ENCODE measurements at places on chromosomes 6 and 20. TPM values are rescaled to one million over a fixed set of nuclear protein-coding genes. Genes with fewer than 3 reads are reported as not detected.
A peak's percentile ranks its signal among the peaks of the same experiment; 100 is the strongest.

Gene HLA-DQB2
- total RNA-seq: not detected

Gene PI3
- not detected for total RNA-seq

Gene SLC2A10
- 12.7 TPM for total RNA-seq

Gene SAPCD1
- 25.1 TPM for total RNA-seq

- no peak for DNase-seq
Measured at GRCh38 chr6:157405986-157406385, 25.0 kb downstream of the ZDHHC14 start.

DNA sequence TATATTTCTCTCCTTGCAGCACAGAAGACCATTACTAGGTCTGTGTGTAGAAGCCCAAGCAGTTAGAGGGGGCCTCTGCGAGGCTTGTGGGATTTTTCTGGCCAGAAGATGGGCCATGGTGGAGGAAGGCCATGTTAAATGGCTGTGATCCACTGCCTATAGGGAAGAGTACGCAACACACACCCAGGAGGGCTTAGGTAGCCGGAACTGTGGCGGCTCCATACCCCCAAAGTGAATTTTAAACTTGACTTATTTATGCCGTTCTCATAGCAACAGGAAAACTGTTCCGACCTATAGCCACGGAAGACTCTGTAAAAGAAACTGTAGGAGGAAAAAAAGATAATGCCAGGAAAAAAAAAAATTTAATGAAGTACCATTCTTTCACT, 69.5 kb downstream of the SLX4IP start:
- DNase-seq: no peak

DNA sequence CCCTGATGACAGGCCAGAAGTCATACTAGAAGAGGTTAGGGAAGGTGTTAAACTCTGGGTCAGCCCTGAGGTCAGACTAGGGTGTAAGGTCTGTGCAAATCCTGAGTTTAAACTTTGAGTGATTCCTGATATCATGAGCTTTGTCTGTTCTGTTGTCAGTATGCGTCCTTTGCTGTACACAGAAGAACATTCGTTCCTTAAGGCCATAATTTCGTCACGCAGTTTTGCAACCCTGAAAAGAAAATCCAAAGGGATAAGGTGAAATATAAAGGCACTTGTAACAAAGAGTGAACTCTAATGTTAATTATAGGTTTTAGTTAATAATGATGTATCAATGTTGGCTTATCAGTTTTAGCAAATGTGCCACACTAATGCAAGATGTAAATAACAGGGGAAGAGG, 2.3 kb downstream of the DST start:
- no peak for DNase-seq

GRCh38 chr6:18135171-18135570, 12.7 kb upstream of the NHLRC1 start:
- DNase-seq: no peak

GRCh38 chr20:2559651-2560050, 23.3 kb downstream of the TMC2 start:
- no peak for DNase-seq

DNA sequence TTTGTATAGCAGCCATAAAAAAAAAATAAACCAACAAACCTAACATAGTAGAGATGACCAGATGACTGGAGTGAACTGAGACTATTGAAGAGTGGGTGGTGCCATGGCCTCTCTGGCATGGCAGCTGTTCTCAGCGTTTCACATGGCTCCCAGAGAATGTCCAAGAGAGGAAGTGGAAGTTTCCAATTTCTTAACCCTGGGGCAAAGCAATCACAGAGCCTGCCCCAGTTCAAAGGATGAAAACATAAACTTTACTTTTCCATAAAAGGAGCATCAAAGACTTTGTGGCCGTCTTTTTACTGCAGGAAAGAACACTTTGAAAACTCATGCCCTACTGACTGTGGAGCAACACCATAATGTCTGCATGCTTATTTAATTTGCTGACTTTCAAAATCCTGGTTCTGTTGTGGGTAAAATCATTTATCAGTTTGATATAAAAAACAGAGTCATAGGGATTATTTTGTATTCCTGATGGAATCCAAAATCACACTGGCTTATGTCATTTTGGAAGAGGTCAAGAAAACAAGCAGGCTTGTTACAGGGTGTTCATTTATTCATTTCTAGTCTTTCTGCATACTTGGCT, 165.4 kb downstream of the SLC35B3 start:
- no peak for DNase-seq

- DNase-seq: no peak
Measured at GRCh38 chr20:59665656-59666555, 61.6 kb downstream of the PHACTR3 start.

DNA sequence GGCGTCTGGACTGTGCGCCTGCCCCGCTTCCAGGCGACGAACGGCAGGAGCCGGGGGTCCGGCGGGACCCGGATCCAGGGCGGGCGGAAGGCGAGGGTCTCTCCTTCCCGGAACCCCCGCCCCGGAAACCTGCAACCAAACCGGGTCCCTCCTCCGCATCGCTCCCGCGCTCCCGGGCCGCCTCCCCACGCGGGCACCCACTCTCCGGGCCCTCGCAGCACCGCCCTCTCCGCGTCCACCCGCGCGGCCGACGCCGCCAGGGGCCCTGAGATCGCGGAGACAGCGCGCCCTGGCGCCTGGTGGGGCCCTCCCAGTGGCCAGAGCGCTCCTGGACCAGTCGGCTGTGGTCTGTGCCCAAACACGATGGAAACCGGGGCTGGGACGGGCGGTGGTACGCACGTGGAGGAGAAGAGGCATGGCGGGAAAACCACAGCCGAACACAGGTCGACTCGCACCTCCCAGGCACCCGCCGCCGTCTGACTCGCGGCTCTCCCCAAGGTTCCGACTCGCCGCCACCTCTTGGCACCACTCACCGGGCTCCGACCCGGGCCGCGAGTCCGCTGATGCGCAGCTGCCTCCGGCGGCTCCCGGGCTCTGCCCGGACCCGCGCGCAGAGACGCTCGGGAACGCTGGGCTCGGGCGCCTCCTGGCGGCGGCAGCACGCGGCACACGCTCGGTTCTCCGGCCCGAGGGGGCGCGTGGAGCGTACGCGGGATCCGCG, 7.9 kb downstream of the NKX2-2 start:
- DNase-seq: peak; percentile 77

GRCh38 chr20:25251019-25251418, 3.1 kb downstream of the PYGB start:
- no peak for DNase-seq

DNA sequence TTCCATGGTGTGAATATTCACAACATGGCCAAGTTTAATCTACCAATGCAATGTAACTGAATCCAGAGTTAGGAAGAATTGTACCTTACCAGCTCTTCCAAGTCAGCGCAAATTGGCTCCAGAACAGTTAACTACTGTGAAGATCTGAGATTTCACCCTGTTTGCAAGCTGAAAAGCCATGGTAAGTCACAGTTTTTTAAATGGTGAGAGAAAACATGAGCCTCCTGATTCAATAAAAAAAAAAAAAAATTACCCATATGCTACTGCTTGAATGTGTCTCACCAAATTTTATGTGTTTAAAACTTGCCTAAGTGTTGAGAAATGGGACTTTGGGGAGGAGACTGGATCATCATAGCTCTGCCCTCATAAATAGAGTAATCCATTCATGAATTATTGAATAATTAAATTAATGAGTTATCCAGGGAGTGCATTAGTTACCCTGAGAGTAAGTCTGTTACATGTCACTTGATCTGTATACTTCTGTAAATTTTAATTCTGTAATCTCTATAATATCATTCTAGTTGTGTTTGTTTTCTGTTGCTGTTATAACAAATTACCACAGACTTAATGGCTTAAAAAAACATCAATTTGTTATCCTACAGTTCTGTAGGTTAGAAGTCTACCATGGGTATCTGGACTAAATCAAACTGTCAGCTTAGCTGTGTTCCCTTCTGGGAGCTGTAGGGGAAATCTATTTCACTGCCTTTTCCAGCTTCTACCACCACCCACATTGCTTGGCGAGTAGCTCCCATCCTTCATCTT, 1355.9 kb downstream of the GRIK2 start:
- DNase-seq: no peak

- no peak for DNase-seq
Measured at GRCh38 chr6:113921299-113921904, 49.5 kb downstream of the HDAC2 start.

- no peak for DNase-seq
Measured at GRCh38 chr20:33132513-33133372, 35.2 kb upstream of the BPIFA2 start.

- no peak for DNase-seq
Measured at GRCh38 chr6:42046464-42047212, 3.7 kb upstream of the TAF8 start.

- no peak for DNase-seq
Measured at GRCh38 chr20:32282461-32282860, 5.0 kb downstream of the KIF3B start.

Measured in neural crest cell (in vitro differentiated cells).